ENCODE measurements at places on chromosomes 3 and 15.

DNA sequence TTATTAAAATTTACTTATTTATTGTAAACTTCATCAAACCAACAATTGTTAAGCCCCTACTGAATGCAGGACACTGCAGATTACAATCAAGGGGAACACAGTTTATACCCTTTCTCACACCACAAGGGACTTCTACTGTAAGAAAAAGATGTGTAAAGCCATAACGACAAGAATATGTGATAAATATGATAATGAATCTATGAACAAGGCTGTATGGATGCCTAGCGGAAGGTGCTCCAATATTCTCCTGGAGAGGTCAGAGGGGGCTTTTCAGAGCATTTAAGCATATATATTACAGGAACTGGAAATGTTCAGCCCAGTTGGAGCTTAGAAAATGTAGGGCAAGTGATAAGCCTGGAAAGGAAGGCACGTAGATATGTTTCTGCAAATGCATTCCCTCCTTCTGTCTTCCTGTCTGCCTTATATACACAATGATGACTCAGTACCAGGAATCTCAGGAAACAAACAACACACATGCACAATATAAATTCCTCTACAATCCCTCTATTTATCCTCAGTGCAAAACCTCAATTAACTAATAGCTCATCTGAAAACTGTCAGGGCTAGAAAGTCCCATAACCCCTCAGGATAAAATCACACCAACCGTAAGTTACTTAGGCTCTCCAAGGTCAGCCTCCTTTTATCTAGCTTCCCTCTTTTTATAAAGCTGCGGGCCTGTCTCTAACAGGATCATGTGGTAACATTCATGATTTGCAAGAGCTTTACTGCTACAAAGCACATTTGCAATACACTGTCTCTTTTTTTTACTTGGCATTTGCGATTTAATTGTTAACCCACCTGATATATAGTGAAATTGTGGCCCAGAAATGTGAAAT, 393.1 kb downstream of the LPP start:
- peak; percentile 70 for DNase-seq

- peak; percentile 98 for DNase-seq
Measured at GRCh38 chr3:171284308-171285075, 175.7 kb downstream of the TNIK start.

- no peak for DNase-seq
Measured at GRCh38 chr15:98083203-98083910, 122.9 kb downstream of the ARRDC4 start.

DNA sequence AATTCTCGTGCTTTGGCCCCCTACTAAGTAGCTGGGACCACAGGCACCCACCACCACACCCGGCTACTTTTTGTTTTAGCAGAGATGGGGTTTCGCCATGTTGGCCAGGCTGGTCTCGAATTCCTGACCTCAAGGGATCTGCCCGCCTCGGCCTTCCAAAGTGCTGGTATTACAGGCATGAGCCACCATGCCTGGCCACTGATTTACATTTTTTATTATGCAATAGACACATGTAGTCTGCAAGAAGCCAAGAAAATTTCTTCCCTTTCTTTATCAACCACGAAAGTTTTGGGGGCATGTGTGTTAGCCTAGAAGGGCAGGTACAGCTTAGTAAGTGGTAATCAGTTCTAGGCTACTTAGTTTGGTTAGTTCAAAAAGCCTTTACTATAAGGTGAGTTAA, 51.1 kb downstream of the LRRFIP2 start:
- no peak for DNase-seq

GRCh38 chr3:128667641-128668040, 17.0 kb upstream of the RPN1 start:
- DNase-seq, result no peak

- DNase-seq, result no peak
Measured at GRCh38 chr3:15486020-15486419, 35.5 kb downstream of the COLQ start.

GRCh38 chr3:47019201-47019600, 39.7 kb downstream of the NBEAL2 start:
- no peak for DNase-seq

DNA sequence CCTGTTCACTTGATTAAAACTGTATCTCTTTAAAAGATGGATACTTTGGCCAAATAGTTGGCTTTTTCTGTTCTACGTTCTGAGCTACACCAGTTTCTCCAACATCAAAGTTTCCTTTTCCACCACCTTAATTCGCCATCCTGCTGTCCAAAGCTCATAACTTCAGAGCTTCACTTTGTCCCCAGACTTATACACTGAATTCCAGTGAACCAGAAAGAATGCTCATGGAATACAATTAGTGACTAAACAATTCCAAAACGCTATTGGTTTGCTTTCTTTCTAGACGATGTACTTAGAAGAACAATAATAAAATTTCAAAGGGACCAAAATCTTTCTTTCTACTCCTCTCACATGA, 23.2 kb downstream of the GPR15 start:
- no peak for DNase-seq

- DNase-seq, result peak; percentile 73
Measured at GRCh38 chr3:11604139-11604892, 39.4 kb downstream of the VGLL4 start.

- no peak for DNase-seq
Measured at GRCh38 chr3:139239550-139239949, 104.3 kb upstream of the MRPS22 start.

GRCh38 chr3:13077431-13078162, 4.4 kb upstream of the IQSEC1 start:
- no peak for DNase-seq

- DNase-seq, result no peak
Measured at GRCh38 chr3:172246107-172246844, 202.0 kb downstream of the GHSR start.

All from astrocyte (in vitro differentiated cells and primary cell).